NCI-H446 (cell line): ENCODE measurements at places on chromosomes 11 and 22.

DNA sequence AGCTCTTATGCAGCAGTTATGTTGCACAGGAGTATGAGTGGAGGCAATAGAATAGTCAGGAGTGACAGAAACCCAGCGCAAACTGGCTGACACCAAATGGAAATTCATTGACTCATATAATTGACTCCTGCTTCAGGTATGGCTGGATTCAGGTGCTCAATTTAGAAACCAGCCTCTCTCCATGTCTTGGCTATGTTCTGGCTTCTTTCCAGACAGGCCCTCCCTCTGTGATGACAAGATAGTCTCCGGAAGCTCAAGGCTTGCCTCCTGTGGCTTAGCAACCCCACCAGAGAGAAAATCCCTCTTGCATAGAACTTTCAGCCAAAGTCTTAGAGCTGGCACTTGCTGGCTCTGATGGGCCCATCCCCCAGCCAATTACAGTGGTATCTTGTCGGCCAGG is 28.1 kb upstream of the MN1 start:
- no peak for DNase-seq

DNA sequence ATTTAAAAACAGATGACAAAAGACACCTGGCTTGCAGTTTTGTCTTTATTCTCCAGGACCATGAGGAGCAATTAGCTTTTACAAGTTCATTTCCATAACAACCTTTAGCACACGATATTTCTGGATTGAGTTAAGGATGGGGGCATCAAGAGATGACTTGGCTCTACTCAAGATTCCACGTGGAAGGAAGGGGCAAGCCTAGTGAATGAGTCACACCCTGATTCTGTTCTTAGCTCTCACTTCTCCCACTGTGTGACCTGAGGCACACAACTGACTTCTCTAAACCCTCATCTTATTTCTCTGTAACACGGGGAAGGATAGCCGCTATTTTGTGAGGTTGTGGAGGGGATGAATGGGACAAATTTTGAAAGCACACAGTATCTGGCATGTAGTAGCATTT is 185.5 kb downstream of the KIRREL3 start:
- DNase-seq = no peak

DNA sequence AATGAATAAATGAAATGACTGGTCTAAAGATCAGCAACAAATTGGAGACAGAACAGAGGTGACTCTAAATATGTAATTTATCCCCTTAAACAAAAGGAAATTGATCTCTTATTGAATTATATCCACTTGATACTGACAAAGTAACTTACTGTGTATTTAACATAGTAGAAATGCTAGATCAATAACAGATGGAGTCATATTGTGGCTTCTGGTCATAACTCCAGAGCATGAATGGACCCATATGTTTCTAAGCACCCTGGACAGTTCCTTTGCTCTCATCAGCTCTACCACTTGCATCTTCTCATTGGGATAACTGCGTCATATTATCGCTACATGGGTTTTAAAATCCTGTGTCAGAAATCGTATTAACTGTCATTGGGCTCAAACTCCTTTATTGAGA is 222.3 kb downstream of the ETS1 start:
- no peak for DNase-seq

GRCh38 chr11:88478136-88478815 is 140.7 kb upstream of the CTSC start:
- peak; percentile 66 for DNase-seq

DNA sequence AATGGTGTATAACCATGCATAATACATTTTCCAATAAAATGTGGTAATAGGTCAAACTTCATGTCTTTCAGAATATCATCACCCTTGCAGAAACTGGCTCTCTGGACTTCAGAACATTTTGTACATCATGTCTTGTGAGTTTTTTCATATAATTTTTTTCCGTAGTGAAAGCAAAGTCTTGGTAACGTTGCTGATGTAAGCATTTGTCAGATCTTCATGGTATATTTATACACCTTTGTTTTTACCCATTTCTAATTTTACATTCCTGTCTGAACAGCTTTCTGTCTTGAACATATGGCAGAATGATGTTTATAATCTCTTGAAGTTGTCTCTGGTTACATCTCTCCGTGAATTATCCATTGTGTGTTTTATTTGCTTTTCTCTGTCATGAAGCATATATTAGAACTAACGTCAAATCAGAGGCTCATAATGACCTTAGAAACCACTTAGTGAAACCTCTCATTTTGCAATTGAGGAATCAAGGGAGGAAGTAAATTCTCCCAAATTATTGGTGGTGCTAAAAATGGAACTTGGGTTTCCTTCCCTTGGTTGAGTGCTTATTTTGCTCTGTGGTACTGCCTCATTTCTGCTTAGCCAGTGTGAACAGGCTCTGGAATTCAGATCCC is 37.4 kb downstream of the CSRP3 start:
- no peak for DNase-seq

- DNase-seq = no peak
Observed at GRCh38 chr22:49514211-49514610, 313.5 kb downstream of the BRD1 start.

- DNase-seq = no peak
Observed at GRCh38 chr11:94595076-94595475, 27.9 kb downstream of the PIWIL4 start.

DNA sequence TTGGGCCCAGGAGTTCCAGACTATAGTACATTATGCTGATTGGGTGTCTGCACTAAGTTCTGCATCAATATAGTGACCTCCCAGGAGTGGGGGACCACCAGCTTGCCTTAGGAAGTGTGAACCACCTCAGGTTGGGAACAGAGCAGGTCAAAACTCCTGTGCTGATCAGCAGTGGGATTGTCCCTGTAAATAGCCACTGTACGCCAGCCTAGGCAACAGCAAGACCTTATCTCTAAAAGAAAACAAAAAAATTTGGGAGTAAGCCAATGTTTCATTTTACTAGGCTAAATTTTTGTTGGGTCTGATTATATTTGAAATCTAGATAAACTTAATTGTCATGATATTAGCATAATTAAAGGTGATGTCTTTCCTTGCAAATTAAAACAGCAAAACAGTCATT is 3.4 kb downstream of the DEPDC5 start:
- DNase-seq = no peak

DNA sequence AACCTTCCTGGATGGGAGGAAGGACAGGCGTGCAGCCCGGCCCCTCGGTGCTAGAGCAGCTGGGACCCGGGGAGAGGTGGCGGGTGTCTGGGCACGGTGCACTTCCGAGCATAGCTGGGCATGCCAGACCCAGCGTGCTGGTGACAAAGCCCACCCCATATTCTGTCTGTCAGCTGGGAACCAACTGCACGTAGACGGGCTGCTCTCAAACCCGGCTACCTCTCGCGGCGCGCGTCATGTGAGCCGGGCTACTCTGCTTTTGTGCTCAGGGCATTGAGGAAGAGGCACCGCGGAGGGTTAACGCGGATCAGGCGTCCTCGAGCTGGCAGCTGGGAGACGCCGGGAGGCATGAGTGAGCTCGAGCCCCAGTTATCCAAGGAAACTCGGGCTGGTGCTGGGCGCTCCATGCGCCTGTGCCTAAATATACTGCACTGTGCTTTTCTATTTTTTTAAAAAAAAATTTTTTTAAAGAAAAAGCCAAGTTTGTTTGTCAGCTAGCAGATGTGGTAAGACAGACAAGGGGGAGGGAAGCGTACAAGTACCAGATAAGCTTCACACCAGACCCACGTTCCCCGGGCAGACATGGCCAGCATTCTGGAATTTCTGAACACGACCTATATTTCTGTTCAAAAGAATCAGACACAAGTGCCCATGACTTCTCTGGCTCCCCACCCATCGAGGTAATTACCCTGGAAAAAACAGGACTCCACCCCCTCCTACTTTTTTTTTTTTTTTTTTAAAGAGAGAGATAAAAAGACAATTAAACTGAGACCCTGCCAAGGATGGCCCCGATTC is 425.6 kb downstream of the SHANK2 start:
- DNase-seq = no peak

- no peak for DNase-seq
Observed at GRCh38 chr11:78311702-78312371, 105.8 kb downstream of the GAB2 start.

DNA sequence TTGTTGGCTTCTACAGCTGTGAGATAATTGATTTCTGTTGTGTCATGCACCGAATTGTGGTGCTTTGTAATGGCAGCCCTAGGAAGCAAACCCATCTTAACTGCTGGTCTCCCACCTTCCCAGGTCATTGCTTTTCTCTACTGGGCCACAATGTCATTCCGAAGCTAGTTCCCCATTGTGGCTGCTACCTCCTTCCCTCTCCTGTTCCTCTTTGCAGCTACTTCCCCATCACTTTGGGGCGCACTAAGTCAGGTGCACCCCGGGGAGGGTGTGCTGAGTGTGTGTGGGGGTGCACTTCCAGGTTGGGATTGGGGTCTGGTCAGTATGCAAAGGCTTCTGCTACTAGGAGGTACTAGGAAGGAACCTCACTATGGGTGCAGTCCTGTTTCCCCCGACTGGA is 109.3 kb downstream of the ST3GAL4 start:
- DNase-seq = no peak

GRCh38 chr22:29112121-29112520 is 39.3 kb downstream of the KREMEN1 start:
- no peak for DNase-seq

- DNase-seq = no peak
Observed at GRCh38 chr11:15944460-15944859, 411.9 kb downstream of the SOX6 start.

DNA sequence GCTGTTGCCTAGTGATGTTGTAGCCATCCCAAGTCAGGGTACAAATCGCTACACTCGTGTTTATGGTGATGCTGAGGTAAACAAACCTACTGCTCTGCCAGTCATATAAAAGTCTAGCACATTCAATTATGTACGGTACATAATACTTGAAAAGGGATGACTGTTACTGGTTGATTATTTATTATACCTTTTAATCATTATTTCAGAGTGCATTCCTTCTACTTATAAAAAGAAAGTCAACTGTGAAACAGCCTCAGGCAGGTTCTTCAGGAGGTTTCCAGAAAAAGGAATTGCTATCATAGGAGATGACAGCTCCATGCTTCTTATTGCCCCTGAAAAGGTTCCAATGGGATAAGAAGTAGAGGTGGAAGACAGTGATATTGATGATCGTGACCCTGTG is 652.5 kb upstream of the KIRREL3 start:
- DNase-seq = no peak

DNA sequence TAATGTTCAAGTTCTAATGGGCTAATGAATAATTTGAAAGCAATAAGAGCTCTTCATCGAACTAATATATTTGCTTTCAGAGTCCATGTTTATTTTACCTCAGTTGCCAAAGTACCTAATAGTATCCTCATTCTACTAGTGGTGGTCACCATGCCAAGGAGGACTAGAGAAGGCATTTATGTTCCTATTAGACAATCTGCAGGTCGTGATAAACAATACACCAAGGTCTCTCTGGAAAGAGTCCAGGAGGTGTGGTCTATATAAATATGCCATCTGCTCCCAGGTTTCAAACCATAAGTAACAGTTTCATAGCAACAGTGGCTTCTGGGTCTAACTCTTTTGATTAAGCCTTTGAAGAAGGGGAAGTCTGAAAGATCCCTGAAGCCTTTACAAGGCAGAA is 42.9 kb downstream of the ARFGAP3 start:
- peak; percentile 38 for DNase-seq

DNA sequence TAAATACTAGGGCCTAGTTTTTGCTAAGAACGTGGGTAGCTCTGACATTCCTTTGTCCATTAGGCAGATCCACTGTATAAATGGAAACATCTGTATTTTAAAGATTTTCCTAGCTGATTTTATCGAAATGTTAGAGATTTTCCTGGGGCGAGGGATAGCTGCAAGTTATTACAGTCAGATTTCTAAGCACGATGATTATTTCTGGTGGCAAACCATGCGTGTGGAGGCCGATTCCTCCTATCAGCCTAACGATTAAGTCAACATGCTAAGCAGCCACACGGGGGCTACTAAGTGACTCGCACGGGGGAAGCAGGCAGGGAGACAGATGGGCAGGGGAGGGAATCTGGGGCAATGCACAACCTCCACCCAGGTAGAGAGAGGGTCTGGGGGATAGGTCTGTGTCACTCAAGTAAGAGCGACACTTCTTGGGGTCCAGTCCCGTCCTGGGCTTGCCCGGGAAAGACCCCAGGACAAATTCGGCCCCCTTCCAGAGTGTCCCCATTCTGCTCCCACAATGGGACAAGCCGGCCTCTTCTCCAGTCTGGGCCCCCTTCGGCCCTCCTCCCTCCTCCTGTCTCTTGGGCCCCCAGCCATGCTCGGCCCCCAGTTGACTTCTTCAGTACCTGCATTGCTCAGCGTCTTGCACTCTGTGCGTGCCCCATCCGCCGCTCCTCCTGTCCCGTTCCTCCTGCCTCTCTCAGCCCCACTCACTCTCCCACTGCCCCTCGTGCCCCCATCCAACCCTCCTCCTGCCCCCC is 571 bp downstream of the C11orf24 start:
- DNase-seq = peak; percentile 70

GRCh38 chr11:11780858-11781257 is 60.9 kb upstream of the USP47 start:
- peak; percentile 51 for DNase-seq

DNA sequence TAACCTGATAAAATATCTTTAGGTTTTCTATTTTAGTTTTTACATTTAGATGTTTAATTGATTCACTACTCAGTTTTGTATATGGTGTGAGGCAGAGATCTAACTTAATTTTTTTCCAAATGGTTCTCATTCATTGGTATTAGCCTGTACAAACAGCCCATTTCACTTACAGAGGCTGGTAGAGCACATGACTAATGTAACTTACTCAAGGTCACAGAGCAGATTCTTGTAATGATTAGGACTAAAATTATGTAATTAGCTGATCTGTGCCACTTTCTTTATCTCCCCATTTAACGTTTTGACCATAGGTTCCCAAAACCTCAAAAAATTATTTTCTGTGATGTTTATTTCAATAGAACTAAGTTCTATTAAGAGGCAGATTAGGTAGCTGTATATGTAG is 16.5 kb upstream of the TNRC6B start:
- DNase-seq = no peak

DNA sequence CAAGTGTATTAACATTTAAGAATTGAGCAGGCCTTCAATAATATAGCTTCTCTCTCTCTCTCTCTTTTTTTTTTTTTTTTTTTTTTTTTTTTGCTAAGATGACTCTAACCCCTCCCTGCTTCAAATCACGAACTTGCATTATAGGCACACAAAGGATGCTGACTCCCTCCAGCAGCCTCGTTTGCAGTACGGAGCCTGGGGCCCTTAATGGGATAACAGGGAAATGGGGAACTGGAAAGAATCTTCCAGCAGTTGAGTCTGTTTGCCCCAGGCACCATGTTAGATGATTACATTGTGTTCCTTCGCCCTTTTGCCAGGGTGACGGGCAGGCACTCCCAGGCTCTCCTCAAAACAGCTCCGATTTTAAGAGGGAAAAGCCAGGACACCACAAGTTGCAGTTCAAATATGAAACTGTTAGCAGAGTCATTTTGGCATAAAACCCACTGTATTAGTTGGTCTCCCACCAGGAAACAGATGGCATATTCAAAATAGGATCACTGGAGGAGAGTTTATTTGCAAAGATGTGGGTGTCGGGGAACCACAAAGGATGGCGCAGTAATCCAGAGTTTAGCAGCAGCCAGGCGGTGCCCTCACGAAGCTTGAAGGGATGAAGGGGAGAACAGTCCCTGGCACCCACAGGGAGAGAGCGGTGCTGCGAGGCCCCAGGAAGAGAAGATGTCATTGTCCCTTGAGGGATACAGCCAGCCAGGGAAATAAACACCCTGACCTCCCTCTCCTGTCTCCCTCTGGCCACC is 26.5 kb upstream of the TREH start:
- peak; percentile 54 for DNase-seq
